Large intestine (tissue), 12 donors: ENCODE measurements at places on chromosomes 2 and 18.

GRCh38 chr2:239586651-239587310 is 186.0 kb upstream of the HDAC4 start:
- DNase-seq: no peak

GRCh38 chr18:57831597-57832377 is 28.7 kb upstream of the ATP8B1 start:
- no peak for DNase-seq

DNA sequence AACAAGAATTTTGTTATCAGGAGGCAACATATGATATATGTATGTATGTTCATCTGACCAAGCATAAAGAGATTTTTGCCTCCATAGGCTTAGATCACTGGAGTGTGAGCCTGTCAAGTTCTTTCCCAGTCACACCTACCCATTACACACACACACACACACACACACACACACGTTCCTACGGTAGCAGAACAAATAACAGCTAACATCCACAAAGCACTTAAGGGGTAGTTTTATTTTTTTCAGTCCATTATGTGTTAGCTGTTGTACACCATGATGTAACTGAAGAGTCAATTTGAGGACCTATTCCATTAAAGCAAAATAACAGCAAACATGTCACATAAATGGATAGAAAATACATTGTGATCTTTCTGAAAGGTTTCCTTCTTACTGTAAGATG is 39.5 kb downstream of the UGP2 start:
- DNase-seq: no peak

DNA sequence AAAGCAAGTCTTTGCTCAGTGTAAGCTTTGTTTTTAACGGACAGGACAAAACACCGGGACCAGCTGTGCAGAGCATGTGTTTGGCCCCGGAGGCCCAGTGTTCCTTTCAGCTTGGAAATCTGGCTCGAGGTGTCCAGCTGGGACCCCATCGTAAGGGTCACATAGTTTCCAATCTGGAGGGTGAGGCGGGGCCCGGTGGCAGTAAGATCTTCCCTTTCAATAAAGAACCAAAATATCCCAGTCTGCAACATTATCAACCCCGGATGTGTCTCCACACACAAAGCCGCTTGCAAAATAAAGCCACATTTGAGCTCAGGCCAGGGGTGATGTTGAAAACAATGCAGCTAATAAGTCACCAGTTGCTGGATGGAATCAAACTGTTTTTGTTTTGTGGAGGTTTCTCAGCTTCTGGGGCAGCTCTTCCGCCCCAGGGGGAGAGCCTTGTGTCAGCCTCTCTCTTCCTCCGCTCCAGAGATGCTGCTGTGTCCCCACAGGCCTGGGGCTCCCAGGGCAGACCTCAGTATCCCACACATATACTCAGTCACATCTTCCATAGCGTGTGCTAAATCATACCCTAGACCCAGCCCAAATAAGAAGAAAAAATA is 138.6 kb upstream of the GLI2 start:
- no peak for DNase-seq

GRCh38 chr2:198016243-198016642 is 211.8 kb downstream of the PLCL1 start:
- DNase-seq: no peak

DNA sequence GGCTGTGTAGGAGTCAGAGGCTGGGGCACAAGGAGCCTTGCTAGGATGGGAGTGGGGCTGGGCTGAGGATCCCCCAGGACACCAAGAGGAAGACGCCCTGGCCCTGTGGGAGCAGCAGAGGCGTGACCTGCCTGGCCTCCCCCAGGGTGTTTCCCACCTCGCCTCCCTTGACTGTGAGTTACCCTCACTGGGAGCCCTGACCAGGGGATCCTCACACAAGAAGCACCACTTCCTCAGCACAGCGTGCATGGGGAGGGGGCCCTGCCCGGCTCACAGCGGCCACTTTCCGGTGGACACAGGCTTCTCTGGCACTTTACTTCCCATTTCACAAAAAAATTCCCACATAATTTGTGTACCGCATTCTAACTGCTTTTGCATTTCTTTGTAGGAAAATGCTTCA is 187.7 kb downstream of the EIPR1 start:
- DNase-seq: no peak

- DNase-seq: no peak
Measured at GRCh38 chr18:26046419-26047077, 43.9 kb downstream of the SS18 start.
